Lung microvascular endothelial cell (primary cell): ENCODE measurements at places on chromosomes 7 and 10. TPM values are rescaled to one million over a fixed set of nuclear protein-coding genes. Genes with fewer than 3 reads are reported as not detected.

GRCh38 chr10:89119651-89120050 lies 87.5 kb downstream of the CH25H start:
- DNase-seq = no peak

- DNase-seq = no peak
These were observed at the start of gene ANKRD22 for GRCh38 chr10:88851706-88852105. Gene ANKRD22, minus strand, starts transcription at chr10:88851844. Its CDS starts 237 bp downstream, at chr10:88851607.

DNA sequence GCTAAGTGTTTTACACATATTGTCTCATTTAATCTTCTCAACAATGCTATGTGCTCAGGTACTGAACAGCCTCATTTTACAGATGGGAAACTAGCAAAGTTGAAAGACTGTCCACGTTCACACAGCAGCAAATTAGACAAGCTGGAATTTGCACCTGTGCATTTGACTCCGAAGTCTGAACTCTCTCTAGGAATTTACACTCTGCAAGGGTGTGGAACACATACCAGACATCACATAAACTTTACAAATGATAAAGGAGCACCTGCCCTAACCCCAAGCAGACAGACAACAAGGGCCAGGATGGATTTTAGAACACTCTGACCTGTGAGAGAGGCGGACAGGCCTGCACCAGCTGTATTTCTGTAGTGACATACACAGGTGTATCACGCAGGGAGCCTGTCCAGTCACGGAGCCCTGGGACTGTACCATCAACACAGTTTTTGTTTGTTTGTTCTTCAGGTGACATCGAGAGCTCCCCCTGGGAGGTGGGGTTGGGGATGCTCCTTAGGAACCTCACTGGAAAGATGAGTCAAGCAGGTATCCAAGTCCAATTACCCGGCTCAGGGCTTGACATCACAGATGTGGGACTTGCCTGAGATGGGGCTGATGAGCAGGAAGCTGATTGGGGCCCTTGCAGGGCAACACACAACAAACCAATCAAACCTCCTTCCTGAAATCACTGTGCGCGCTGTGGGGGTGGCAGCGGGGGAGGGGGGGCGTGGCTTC lies 31.0 kb downstream of the MKI67 start:
- DNase-seq = no peak

GRCh38 chr10:30587522-30588031 lies 42.0 kb downstream of the LYZL2 start:
- DNase-seq = no peak

GRCh38 chr10:18606051-18606695 lies 45.2 kb downstream of the NSUN6 start:
- no peak for DNase-seq

Gene LIPF
- total RNA-seq = not detected in 2 replicates
